Motor neuron (in vitro differentiated cells): ENCODE measurements at places on chromosomes 16 and 17.

GRCh38 chr16:69924777-69925191 is 26.4 kb upstream of the CLEC18A start:
- no peak for ATAC-seq

DNA sequence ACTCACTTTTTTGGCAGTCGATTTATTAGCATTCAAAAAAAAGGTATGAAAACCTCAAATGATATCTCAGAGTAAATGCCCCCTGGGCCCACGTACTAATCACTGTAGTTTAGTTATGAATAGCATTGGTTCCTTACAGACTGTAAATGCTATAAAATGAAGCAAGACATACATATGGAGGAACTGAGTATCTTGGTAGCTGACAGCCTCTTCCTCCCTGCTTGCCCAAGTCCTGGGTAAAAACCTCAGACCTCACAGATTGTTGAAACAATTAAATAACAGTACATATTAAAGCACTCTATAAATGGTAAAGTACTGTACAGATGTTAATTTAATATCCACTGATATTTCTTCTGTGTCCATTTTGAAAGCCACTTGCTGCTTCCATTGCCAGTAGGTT is 33.2 kb upstream of the ABCC11 start:
- ATAC-seq: no peak

DNA sequence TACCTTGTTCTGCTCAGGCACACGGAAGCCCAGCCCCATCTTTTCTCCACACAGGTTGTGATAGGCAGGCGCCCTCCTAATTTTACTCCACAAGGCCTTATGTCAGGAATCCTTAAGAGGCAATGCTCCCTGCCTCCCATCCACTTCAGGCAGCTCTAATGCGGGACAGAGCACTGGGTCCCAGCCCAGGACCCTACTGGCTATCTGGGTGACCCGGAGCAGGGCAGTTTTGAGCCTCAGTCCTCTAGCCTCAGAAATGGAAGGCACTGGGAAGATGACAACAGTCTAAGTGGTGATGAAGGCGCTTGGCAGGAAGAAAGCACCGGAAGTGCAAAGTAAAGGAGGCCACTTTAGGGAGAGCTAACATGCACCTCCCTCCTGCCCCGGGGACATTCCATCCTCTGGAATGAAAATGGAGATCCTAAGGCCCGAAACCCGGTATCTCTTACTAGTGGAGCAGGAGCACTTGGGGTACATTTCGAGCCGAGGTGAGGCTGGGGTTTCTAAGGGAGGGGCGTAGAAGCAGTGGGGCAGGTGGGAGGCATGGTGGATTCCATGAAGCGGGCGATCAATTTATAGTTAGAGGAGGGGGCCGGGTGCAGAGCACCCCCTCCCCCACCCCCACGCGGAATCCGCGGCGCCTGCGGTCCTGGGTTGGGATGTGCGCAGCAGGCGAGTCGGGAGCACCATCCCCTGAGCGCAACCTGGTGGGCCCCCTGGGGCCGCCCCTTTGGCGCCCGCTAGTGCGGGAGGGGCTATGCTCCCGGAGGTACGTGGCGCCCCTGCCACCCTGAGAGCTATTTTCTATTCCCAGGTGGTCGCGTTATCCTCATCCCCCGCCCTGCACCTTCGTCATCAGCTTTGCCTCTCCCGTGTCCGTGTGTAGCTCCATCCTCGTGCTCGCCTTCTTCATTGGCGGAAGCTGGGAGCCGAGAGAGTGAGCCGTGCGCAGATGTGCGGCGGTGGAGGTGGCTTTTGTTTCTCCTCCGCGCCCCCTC is 4.9 kb downstream of the MT1F start:
- peak; percentile 81 for ATAC-seq

DNA sequence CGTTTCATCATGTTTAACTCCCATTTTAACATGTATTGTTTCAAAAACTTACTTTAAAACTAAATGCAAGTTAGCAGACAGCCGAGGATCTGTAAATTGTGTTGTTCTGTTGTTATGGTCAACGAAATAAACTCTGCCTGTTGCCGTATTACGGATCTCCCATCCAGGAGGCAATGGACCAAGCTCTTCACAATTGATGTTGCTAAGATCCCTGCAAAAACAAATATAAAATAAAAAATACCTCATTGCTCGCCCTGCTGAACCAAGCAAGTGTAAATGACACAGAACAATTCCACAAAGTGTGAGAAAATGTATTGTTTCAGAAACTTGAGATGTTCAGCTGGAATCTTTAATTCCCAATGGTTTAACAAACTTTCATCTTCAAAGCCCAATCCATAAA is 65.0 kb downstream of the CEP95 start:
- ATAC-seq: no peak

DNA sequence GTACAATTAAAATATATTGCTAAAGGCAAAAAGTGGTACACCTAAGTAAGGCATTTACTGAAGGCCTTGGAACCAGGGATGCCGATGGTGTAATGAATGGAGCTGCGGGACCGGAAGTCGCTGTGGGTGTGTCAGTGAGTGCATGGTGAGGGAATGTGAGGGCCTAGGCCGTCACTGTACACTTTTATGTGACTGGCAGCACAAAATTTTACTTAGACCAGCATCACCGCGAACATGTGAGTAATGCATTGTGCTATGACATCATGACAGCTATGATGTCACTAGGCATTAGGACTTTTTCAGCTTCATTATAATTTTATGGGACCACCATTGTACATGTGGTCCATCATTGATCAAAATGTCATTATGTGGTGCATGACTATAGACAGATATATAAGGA is 14.7 kb downstream of the ALOX15B start:
- ATAC-seq: no peak

DNA sequence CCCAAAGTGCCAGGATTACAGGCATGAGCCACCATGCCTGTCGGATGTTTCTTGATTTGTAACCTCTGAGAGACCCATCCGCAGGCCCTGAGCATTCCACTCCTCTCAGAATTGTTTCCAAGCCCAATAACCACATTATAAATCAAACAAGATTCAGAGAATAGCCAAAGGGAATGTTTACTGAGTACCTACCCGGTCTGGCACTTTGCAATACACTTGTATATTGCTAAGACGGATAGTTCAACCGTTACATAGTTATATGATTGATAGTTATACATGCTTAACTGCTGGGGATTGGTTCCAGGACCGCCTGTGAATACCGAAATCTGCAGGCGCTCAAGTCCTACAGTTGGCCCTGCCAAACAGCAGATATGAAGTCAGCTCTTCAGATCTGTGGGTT is 3.0 kb upstream of the KAT8 start:
- no peak for ATAC-seq

DNA sequence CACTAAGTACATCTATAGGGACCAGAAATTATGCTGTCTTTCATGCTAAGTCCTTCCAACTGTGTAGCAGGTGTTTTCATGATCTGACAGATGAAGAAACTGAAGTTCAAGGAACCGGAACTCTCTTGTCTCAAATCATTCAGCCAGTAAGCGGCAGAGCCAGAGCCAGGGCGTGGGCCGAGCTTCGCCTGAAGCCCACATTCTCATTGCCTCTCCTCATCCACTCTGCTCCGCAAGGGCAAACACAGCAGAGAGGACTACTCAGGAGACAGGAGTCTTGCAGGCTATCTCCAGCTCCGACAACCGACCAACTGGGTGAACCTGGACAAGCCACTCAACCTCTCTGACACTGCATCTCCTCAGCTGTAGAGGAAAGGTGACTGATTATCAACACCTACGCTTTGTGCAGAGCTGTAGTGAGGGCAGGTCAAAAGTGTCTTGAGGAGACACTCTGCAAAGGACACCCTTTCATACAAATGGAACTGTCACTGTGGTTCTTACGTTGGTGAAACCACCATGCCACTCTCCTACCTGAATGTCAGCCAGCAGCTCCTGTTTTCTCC is 72.9 kb downstream of the CYTH1 start:
- ATAC-seq: no peak

DNA sequence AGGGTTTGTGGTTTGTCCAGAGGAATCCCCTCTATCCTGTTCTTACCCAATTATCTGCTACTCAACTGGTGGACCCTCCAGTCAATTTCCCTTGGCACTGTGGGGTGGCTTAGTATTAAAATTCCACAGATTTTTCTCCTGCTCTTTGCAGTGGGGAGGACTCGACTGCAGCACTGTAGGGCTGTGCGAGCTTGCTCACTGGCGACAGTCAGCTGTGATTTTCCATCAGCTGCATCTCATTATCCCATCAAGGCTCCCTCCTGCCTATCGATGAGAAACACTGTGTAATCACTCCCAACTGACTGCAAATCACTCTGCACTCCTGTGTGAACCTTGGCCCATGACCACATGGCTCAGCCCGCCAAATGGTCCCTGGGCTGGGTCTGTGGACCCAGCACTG is 90.5 kb upstream of the MAF start:
- no peak for ATAC-seq

- ATAC-seq: no peak
Observed at GRCh38 chr17:78428836-78429617, 50.6 kb downstream of the PGS1 start.

- no peak for ATAC-seq
Observed at GRCh38 chr17:34015253-34015652, 239.8 kb upstream of the CCL2 start.

DNA sequence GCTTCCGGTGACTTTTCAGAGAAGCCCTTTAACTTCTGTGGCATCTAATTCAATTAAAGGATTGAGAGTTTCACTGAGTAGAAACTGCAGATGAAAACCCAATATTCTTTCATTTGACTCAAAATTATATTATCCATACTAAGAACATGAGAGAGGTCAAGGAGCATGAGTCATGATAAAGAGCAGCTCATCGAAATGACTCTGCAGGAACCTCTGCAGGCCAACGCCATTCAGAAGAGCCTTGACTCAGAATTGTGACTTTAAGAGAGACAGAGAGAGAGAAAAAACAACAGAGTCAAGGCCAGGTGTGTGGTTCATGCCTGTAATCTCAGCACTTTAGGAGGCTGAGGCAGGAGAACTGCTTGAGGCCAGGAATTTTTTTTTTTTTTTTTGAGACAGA is 417.2 kb upstream of the XYLT1 start:
- ATAC-seq: no peak

GRCh38 chr17:55202896-55203295 is 61.9 kb upstream of the HLF start:
- no peak for ATAC-seq

DNA sequence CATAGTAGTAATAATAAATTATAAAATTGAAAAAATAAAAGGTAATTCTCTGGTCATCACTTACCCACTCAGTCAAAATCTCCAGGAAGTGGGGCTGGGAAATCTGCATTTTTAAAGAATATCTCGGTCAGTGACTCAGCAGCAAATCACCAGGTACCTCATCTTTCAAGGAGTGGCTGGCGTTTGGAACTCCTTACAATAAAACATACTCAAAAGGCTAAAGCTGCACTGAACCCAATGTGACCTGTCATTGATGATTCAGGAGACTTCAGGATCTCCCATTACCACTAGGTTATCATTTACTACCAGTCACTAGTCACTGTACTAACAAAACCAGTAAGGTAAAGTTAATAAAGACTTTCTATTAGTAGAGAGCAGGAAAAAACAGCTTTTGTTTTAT is 21.5 kb upstream of the RFFL start:
- no peak for ATAC-seq

GRCh38 chr16:54817432-54817831 is 113.2 kb upstream of the IRX5 start:
- peak; percentile 55 for ATAC-seq

GRCh38 chr16:24685539-24686432 is 43.7 kb upstream of the TNRC6A start:
- ATAC-seq: no peak

GRCh38 chr16:56417138-56417537 is 8.2 kb downstream of the AMFR start:
- ATAC-seq: no peak
